GM23248 (cell line): ENCODE measurements at places on chromosomes 6 and 20. TPM values are rescaled to one million over a fixed set of nuclear protein-coding genes. Genes with fewer than 3 reads are reported as not detected.

GRCh38 chr20:32201296-32201976 is 6.1 kb downstream of the PLAGL2 start:
- DNase-seq: peak; percentile 60
- peak overlapping the region; percentile 19; the same call in 1 of the 2 replicates for H3K27ac ChIP-seq
- peaks cover 28% of the 10 kb centered on the region for H3K4me1 ChIP-seq
- H3K27me3 ChIP-seq: no peaks in the 10 kb centered on the region

DNA sequence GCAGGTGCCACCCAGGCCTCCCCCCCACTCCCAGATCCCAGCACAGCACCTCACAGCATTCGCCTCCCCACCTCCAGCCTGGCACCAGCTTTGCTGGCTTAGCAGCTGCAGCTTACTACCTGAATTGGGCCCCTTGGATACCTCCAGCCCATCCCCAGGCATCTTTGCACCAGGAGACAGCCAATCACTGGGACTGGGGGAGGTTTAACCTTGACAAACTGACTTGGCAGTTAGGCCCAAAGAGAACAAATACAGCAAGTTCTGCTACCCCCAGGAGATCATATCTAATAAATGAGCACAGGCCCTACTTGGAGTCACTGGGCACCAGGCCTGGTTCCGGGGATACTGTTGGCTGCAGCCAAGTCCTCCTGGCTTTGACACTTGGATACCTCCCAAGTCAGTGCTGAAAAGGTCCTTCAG is 8.8 kb downstream of the PDRG1 start:
- no peaks in the 10 kb centered on the region for H3K27me3 ChIP-seq
- no peak for DNase-seq
- peaks cover 10% of the 10 kb centered on the region for H3K36me3 ChIP-seq
- H3K4me1 ChIP-seq: no peaks in the 10 kb centered on the region
- no peak overlapping the region for H3K4me3 ChIP-seq

- DNase-seq: no peak
- H3K36me3 ChIP-seq: peaks cover 26% of the 10 kb centered on the region; the same call in 1 of the 2 replicates
- H3K4me1 ChIP-seq: peaks cover 9% of the 10 kb centered on the region; the same call in 1 of the 2 replicates
- H3K27ac ChIP-seq: no peak overlapping the region
- H3K27me3 ChIP-seq: no peaks in the 10 kb centered on the region
- H3K4me3 ChIP-seq: no peak overlapping the region
These were observed 122.9 kb downstream of the ZMYND8 start for GRCh38 chr20:47233333-47234188.

- peak; percentile 6 for DNase-seq
- no peaks in the 10 kb centered on the region for H3K27me3 ChIP-seq
- no peaks in the 10 kb centered on the region for H3K36me3 ChIP-seq
These were observed 459.2 kb upstream of the SOX4 start for GRCh38 chr6:21134356-21134755.

GRCh38 chr6:105370351-105370750 is 32.5 kb downstream of the PREP start:
- no peak overlapping the region for H3K27ac ChIP-seq
- no peak overlapping the region for H3K4me3 ChIP-seq
- H3K36me3 ChIP-seq: peaks cover 17% of the 10 kb centered on the region; the same call in 1 of the 2 replicates
- no peak for DNase-seq
- peaks cover 14% of the 10 kb centered on the region for H3K4me1 ChIP-seq

- no peak for DNase-seq
- no peak overlapping the region for H3K27ac ChIP-seq
- no peaks in the 10 kb centered on the region for H3K4me1 ChIP-seq
- 0 out of 2 replicates have a peak, but pooled peaks cover 8% of the 10 kb centered on the region for H3K27me3 ChIP-seq
- no peak overlapping the region for H3K4me3 ChIP-seq
- H3K36me3 ChIP-seq: no peaks in the 10 kb centered on the region
These were observed 123.0 kb downstream of the PREX1 start for GRCh38 chr20:48704761-48705160.

DNA sequence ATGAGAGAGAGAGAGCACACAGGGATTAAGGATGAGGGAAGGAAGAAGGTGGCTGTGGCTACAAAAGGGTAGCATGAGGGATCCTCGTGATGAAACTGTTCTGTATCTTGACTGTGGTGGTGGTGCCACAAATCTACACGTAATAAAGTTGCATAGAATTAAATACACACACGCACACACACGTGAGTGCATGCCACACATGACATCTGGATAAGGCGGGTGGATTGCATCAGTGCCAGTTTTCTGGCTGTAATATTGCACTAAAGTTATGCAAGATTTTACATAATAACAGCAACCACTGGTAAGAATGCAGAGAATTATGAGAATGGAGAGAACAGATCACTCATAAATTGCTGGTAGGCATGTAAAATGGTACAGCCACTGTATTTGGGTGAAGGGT is 16.9 kb upstream of the STK35 start:
- peak; percentile 82 for DNase-seq
- H3K27me3 ChIP-seq: peaks cover 40% of the 10 kb centered on the region
- peaks cover 21% of the 10 kb centered on the region for H3K4me1 ChIP-seq
- peak overlapping the region; percentile 33; the same call in 1 of the 2 replicates for H3K27ac ChIP-seq
- H3K4me3 ChIP-seq: no peak overlapping the region

GRCh38 chr6:87908978-87909811 is 138.4 kb upstream of the SPACA1 start:
- H3K36me3 ChIP-seq: no peaks in the 10 kb centered on the region
- H3K27ac ChIP-seq: no peak overlapping the region
- peaks cover 23% of the 10 kb centered on the region for H3K4me1 ChIP-seq
- H3K4me3 ChIP-seq: no peak overlapping the region
- H3K27me3 ChIP-seq: peaks cover 61% of the 10 kb centered on the region
- peak; percentile 7 for DNase-seq

- no peaks in the 10 kb centered on the region for H3K4me1 ChIP-seq
- H3K27ac ChIP-seq: no peak within 1 kb of the TSS
- H3K36me3 ChIP-seq: no peaks in the 10 kb centered on the region
- DNase-seq: peak; percentile 82
- H3K27me3 ChIP-seq: peaks cover 10% of the 10 kb centered on the region
These were observed at the start of gene HLA-F for GRCh38 chr6:29723262-29723665. HLA-F (plus strand) TSS chr6:29723434; CDS start chr6:29723464, 30 bp downstream.

GRCh38 chr20:8291873-8292272 is 159.8 kb downstream of the PLCB1 start:
- H3K27ac ChIP-seq: no peak overlapping the region
- H3K36me3 ChIP-seq: no peaks in the 10 kb centered on the region
- H3K4me1 ChIP-seq: peaks cover 10% of the 10 kb centered on the region; the same call in 1 of the 2 replicates
- DNase-seq: peak; percentile 13
- H3K27me3 ChIP-seq: no peaks in the 10 kb centered on the region
- no peak overlapping the region for H3K4me3 ChIP-seq

DNA sequence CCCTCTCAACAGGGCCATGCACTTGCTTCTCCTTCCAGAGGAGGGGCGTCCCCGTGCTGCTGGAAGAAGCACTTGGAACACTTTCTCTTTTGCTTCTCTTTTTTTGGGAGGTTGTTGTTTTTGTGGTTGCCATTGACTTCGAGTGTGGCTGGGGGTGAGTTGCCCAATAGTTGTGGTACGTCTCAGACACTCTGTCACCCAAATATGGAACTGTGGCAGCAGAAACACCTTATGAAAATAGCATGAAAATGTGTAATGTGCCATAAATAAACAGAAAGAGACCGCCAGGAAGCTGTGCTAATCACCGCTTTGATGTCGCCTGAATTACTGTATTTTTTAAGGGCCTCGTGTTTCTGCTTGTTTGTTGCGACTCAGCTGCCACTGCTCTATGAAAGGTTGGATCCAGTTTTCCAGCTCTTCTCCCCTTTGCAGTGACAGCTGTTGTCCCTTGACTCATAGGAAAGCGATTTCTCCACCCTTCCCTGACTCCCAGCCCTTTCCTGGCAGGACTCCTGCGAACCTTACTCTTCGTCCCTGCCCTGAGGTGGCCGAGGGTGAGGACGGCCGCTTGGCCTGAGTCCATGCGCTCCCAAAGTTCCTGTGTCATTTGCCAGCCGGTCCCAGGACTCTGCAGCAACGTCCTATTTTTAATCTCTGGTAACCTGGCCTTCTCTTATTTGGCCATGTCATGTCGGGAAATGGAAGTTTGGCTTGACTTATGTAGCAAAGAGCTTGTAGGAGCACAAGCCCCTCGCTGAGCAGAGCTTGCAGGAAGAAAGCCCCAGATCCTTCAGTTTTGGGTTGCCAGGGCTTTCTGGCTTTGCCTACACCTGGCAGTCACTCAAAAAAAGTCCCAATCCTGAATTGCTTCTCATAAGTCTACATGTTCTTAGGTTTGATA is 694.6 kb downstream of the QKI start:
- H3K36me3 ChIP-seq: no peaks in the 10 kb centered on the region
- DNase-seq: peak; percentile 35
- H3K27me3 ChIP-seq: no peaks in the 10 kb centered on the region
- H3K4me1 ChIP-seq: no peaks in the 10 kb centered on the region
- H3K27ac ChIP-seq: no peak overlapping the region

GRCh38 chr20:37669062-37669772 is 24.6 kb upstream of the CTNNBL1 start:
- H3K36me3 ChIP-seq: no peaks in the 10 kb centered on the region
- H3K4me3 ChIP-seq: no peak overlapping the region
- DNase-seq: no peak

GRCh38 chr6:76768556-76768955 is 694.7 kb downstream of the HTR1B start:
- no peaks in the 10 kb centered on the region for H3K27me3 ChIP-seq
- H3K4me3 ChIP-seq: no peak overlapping the region
- no peaks in the 10 kb centered on the region for H3K4me1 ChIP-seq
- no peak overlapping the region for H3K27ac ChIP-seq

DNA sequence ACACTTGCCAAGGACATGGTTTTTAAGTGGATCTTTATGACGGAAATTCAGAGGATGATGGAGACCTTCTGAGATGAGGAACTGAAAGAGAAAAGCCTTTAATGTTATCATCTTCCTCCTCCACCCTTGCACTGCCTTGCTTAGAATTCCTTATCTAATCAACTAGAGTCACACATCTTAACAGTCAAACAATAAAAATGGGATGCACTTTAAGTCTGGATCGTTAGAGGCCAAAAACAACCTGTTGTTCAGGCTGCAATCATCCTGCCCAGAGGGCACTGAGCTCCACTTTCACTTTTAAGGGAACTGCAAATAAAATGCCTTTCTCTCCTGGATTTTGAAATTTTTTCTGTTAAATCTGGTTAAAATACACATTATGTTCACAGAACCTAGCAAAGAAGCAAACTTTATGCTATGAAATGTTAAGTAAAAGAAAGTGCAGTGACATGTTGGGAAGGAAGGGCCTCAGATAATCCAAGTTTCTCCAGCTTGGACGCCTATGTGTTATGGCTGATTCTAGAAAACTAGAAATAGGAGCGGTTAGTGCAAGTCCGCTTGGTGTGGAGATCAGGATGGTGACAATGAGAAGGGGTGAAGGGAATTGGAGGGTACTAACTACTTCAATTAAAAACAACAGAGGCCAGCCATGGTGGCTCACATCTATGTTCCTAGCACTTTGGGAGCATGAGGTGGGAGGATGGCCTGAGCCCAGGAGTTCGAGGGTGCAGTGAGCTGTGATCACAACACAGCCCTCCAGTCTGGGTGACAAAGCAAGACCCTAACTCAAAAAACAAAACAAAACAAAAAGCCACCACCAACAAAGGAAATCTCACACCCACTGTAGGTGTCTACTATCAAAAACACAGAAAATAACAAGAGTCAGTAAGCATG is 66.4 kb upstream of the KIF13A start:
- no peaks in the 10 kb centered on the region for H3K36me3 ChIP-seq
- H3K4me3 ChIP-seq: peak overlapping the region; percentile 19
- no peaks in the 10 kb centered on the region for H3K27me3 ChIP-seq
- peak overlapping the region; percentile 8 for H3K27ac ChIP-seq

DNA sequence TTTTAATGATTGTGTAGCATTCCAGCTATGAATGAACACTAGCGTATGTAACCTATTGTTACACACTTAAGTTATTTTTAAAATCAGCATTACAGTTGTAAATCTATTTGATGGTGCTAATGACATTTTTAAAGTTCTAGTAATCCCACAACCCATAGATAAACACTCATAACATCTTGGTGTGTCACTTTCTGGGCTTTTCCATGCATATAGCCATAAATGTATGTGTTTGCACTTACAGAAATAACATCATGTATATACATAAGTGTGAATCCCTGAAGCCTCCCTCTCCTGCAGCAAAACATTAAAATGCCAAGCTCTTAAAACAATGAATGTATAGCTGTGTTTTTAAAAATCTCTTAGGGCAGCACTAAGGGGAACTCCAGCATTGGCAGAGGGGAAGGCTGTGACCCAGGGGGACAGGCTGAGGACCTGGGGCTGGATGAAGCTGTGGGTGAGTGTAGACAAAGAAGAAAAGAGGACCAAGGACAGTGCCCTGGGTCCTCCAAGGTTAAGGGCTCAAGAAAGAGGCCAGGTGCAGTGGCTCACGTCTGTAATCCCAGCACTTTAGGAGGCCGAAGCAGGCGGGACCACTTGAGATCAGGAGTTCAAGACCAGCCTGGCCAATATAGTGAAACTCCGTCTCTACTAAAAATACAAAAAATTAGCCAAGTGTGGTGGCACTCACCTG is 929 bp upstream of the CENPB start:
- peaks cover 18% of the 10 kb centered on the region for H3K4me1 ChIP-seq
- peak overlapping the region; percentile 63 for H3K4me3 ChIP-seq
- no peaks in the 10 kb centered on the region for H3K27me3 ChIP-seq

- no peaks in the 10 kb centered on the region for H3K4me1 ChIP-seq
- H3K27me3 ChIP-seq: peaks cover 29% of the 10 kb centered on the region
- H3K36me3 ChIP-seq: no peaks in the 10 kb centered on the region
- H3K4me3 ChIP-seq: peak overlapping the region; percentile 19; the same call in 1 of the 2 replicates
These were observed 512.7 kb upstream of the ZNF337 start for GRCh38 chr20:26209171-26209941.

GRCh38 chr6:157539421-157539822 is 158.4 kb downstream of the ZDHHC14 start:
- H3K4me3 ChIP-seq: no peak overlapping the region
- H3K27ac ChIP-seq: no peak overlapping the region
- no peaks in the 10 kb centered on the region for H3K27me3 ChIP-seq

GRCh38 chr20:55258559-55258958 is 746.8 kb downstream of the CBLN4 start:
- H3K4me3 ChIP-seq: no peak overlapping the region
- H3K27ac ChIP-seq: no peak overlapping the region
- H3K27me3 ChIP-seq: no peaks in the 10 kb centered on the region
- H3K36me3 ChIP-seq: no peaks in the 10 kb centered on the region
- no peak for DNase-seq

DNA sequence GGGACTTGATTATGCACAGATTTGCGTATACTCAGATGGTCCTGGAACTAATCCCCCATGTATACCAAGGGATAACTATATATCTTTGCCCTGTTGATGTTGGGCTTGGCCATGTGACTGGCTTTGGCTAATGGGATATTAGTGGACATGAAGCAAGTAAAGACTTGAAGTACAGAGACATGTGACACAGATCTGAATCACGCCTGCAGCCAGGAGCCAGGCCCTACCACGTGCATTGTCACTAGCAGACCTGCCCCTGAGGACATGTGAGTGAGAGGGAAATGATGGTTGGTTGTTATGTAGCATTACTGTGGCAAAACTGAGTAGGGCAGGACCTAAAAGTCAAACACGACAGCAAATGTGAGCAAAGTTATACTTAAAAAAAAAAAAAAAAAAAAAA is 155.7 kb downstream of the AKAP7 start:
- H3K27ac ChIP-seq: no peak overlapping the region
- H3K4me3 ChIP-seq: no peak overlapping the region
- no peak for DNase-seq
- no peaks in the 10 kb centered on the region for H3K27me3 ChIP-seq
- H3K36me3 ChIP-seq: no peaks in the 10 kb centered on the region

The FOXS1 gene
- polyA plus RNA-seq: not detected in 2 replicates

The IPCEF1 gene
- polyA plus RNA-seq: not detected in 2 replicates

The PPP1R16B gene
- polyA plus RNA-seq: 0.34 TPM in 1 of 2 replicates, not detected in the other

The DLK2 gene
- polyA plus RNA-seq: 0.66 and 1.4 TPM in 2 replicates

The SLC22A16 gene
- polyA plus RNA-seq: not detected in 2 replicates

The CCDC28A gene
- 14.6 and 15.9 TPM in 2 replicates for polyA plus RNA-seq

The TBX18 gene
- 5.1 and 5.7 TPM in 2 replicates for polyA plus RNA-seq
